ENCODE measurements at places on chromosomes 3 and 15.

DNA sequence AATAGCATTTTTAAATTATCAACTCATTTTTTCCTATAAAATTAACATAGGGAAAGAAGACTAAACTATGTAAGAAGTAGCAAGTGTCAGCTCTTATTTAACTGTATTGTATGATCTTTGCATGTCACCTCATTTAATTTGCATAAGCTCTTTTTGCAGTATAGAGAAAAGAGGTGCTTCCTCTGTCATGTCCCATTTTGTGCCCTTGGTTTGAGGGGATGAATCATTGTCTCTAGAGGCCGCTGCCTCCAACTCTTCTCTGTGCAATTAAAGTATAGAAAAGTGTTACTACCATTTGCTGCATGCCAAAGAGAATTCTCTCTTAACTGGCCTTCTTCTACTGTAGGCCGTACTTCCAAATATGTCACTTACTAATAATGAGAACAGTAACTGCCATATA is 93.4 kb downstream of the LRRC28 start:
- no peak for DNase-seq

DNA sequence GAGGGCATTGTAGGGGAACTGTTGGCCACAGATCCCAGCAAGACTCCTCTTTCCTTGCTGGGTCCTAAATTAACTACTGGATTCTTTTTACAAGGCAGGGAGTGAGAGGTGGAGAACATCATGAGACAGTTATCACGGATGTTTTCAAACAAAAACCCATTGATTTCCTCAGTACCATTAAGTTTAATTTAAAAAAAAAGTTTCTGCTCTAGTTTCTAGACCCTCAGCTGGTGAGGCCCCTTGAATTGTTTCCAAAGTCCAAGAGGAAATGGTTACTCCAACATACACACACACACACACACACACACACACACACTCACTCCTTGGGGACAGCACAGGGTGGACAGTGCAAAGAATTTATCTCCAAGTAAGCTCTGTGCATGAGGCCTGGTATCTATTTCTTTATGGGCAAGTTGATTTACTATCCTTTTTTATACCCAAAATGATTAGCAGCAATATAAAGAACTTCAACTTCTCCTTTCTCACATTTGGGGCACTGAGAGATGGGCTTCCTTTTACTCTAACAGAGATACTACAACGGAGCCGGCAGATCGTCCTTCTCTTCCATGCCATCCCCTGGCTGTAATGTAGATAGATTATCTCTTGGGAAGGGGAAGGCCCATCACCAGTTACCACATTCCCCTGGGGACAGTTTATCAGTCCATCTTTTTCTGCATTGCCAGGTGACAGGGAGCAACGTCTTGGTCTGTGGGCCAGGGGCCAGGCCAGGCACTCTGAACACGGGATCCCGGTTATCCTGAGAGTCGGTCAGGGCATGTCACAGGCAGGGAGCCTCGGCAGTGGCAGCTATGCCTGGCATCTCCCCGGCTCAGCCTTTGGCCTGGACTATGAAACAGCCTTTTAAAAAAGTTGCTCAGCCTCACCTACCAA is 54.7 kb downstream of the CORO2B start:
- no peak for DNase-seq

DNA sequence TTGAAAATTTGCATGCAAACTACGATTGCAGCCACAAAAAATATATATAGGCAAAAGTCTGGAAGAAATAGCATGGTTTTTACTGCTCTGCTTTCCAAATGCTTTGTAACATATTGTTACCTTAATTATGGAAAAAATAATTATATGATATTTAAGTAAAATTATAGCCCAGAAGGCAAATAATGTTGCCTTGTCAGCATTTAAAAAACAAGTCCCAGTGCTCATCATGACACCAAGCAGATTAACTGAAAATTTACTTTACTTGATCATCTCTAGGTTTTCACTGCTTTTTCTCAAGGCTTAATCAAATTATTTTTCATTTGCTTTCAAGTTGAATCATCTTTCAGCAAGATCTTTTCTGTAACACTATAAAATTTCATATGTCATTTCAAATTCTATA is 262.9 kb downstream of the ZMAT3 start:
- no peak for DNase-seq

DNA sequence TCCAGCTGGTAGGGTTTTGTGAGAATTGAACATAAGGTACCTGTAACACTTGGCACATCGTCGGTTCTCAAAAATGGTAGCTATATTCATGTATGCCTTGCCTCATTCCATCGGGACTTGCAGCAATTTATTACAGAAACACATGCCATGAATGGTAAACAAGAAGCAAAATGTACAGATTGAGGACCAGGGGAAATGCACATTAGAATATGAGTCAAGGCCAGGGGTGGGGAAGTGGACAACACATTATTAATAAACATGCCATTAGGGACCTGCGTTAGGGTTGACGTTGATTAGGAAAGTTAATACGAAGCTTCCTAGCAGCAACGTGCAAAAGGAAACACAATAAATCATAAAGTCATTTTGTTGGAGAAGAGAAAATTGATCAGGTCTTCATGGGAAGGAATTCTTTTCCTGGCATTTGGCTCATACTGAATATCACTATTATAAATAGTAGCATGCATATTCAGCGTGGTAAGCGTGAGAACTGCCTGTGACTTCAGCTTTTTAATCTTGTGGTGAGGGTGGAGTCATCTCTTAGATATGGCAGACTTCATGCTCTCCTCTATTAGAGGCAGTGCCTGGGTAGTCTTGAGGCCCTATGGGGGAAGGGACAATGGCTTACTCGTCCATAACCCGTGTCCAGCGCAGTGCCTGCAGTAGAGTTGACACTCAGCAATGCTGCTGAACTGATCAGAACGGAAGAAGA is 184.9 kb downstream of the SV2B start:
- DNase-seq: no peak

GRCh38 chr3:168865022-168865551 is 769.4 kb upstream of the GOLIM4 start:
- no peak for DNase-seq

DNA sequence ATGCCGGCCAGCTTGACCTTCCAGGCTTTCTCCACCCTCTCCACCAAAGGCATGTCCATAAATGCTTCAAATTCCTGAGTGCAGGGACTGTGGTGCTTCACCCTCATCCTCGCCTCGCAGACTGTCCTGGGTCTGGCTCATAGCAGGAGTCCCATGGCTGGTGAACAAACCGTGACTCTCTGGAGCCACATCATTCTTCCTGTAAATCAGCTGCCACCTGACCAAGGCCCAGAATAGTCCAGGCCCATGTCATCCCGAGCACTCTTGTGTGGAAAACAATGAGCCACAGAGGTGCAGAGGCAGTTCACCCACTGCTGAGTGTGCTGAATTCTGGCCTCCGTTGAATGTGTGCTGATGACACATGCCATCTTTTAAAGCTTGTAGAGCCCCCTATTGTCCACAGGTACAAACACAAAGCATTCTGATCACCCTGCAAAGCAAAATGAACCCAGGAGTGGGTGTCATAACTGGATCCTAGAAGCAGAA is 68.6 kb downstream of the ABHD5 start:
- DNase-seq: no peak

GRCh38 chr3:5021116-5022092 is 42.2 kb downstream of the BHLHE40 start:
- no peak for DNase-seq

DNA sequence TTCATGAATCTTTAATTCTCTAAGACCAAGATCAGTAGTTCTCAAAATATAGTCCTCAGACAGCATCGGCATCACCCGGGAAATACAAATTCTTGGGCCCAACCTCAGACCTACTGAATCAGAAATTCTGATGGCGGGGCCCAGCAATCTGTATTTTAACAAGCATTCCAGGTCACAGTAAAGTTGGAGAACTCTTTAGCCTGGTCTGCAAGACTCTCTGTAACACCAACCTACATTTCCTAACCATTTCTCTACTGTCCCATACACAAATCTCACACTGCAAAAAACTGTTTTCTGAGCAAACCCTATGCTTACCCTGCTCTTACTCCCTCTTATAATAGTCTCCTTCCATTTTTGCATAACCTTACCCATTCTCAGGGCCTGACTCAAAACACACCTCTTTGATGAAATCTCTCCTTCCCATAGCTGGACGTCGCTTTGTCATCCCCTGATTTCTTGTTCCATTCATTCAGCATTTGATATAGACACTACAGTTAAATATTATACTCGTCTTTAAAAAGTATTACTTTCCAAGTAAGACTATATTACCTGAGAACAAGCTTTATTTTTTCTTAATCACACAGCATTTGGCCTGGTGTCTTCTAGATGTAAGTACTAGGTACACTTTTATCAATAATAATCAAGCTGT is 83.3 kb upstream of the MYO5C start:
- no peak for DNase-seq

GRCh38 chr15:59138243-59138642 is 33.3 kb downstream of the CCNB2 start:
- peak; percentile 35 for DNase-seq

DNA sequence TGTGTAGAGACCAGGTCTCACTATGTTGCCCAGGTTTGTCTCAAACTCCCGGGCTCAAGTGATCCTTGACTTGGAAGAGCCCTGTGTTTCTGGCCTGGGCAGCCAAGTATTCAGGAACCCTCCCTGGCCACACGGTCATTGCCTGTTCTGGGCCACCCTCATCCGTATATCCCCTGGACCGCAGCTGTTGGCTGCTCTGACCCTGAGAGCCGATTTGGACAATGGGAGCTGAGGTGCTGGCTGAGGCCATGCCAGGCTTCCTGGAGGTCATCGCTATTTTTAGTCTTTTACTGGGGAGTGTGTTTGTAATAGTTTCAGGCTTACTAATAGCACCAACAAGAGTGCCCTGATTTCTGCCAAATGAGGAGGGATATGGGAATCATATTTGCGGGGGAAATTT is 60.7 kb downstream of the ADAMTS7 start:
- no peak for DNase-seq
